ENCODE measurements at places on chromosomes 6 and 20.
A peak's percentile ranks its signal among the peaks of the same experiment; 100 is the strongest.

DNA sequence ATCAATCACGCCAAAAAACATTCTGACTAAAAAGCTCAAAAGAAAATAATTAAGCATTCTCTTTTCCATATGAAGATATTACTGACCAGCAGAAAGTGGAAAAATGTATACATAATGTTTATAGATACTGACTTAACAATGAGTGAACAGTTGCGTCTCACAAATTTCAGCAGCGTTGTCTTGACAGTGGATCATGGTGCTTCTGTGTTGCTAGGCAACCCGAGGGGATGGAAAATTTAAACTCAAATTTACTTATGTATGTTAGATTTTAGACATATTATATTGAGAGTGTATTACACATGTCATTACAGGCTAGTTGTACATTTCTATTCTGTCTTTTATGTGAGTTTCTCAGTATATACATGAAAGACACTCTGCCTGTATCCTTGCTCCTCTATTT, 110.2 kb downstream of the LAMA2 start:
- DNase-seq: no peak

- no peak for DNase-seq
These were observed 212.7 kb downstream of the TMEM242 start for GRCh38 chr6:157110607-157111006.

DNA sequence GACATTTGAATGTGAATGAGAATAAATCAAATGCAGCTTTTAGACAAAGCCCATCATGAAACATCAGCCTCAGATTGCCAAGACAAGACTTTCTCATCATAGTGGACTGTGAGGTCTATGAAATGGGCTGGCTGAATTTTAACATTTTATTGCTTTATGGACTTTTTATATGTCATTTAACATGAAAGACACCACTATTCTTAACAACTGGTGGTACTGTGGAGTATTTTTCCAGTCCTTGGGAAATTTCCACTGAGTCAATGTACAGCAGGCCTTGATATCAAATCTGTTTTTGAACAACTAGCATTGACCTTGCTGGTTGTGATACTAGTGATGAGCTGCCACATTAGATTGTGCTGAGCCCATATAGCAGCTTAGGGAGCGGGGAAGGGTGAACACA, 326.6 kb upstream of the CITED2 start:
- no peak for DNase-seq

DNA sequence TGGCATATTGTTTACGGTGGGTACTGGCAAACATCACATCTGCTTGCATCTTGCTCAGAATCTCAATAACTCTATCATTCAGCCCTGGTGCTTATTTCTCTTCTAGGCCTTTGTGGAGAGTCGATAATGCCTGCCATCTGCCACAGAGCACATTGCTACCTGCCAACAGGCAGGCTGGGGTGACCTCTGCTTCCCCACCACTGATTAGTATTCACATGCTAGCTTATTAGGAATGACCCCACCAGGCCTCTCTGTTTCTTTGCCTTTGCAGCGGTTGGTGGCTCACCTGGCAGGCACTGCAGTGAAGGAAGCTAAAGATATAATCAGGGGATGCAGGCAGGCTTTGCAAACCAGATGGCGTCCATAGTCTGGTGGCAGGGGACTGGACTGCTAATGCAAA, 154.5 kb downstream of the MMS22L start:
- DNase-seq: no peak

DNA sequence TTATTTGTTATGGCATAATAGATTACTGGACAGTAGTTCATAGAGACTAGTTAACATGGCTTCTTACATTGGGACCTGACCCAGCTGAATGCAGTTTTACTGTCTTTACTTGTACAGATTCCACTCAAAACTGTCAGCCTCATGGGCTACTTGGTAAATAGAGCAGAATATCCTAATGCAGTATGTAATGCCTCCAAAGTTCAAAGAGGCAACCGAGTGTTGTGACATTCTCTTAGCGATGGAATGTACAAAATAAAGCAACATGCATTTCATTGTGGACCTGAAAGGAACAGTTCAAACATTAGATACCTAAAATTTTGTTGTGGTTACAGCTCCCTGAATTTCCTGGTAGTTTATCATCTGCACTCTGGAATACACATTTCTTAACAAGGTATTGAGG, 29.1 kb upstream of the RGS17 start:
- no peak for DNase-seq

GRCh38 chr6:107841275-107841670, 17.2 kb upstream of the SCML4 start:
- DNase-seq: no peak

GRCh38 chr20:63738687-63739129, 868 bp upstream of the SLC2A4RG start:
- no peak for DNase-seq

DNA sequence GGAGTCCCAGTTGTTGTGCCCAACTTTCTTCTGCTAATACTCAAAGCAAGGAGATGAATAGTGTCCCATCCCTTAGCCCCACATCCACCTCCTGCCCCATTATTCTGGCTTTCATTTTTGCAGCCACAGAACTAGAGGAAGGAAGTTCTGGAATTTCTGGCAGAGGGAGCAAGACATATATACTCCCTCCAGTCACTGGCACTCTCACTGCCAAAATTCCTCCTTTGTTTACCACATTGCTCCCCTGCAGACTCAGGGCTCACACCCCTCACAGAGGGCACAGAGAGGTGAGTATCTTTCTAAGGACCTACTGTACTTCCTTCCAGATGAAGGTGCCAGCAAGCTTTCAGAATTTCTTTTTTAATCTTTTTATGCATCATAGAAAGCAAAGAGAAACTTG, 168.0 kb upstream of the ID4 start:
- no peak for DNase-seq

GRCh38 chr6:27604986-27605385, 132.1 kb upstream of the ZNF184 start:
- no peak for DNase-seq

DNA sequence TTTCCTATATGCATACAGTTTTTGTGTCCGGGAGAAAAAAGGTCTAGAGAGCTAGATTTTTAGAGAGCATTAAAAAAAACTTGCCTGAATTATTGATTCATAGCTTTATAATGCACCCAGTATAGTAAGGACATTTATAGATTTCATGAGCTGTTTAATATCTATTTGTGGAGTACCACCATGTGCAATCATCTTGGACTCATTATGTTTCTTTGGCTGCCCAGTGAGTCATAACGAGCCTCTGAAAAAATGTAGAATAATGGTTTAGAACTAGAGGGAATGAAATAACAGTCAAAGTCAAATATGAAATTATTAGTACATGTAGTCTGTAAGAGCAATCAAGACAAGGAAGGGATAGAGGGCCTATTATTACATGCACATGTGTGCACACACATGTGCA, 350.0 kb downstream of the CD83 start:
- DNase-seq: no peak

DNA sequence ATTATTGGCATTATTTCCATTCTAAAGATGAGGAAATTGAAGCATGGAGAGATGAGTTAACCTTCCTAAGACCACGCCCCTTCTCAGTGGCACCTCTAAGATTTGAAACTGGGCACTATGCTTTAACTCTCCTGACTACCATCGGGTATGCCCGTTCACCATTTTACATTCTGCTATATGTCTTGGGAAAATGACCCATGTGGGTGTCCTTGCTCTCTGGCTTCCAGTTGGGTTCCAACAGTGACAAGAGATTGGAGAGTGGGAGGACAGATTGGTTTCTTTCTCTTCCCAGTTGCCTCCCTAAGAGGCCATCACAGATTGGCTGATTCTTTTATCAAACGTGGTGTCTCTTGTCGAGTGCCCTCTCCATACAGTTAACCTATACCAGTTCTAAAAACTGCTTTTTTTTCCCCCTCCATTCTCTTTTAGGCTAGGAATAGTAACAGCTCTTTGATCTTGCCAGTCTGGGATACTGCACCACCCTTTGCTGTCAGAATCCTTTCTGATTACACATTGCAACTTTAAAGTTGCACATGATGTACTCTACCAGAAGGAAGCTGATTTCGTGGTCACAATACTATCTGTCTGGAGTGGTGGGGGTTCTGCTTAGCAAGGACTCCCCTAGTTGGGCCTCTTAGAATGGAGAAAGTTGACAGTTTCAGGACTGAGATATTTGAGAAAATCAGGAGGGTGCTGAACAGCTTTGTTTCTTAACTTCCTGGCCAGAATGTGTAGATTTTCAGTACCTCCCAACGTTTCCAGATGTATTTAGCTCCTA, 88.0 kb upstream of the ELOVL5 start:
- no peak for DNase-seq

GRCh38 chr6:157953580-157954091, 28.0 kb upstream of the SYNJ2 start:
- no peak for DNase-seq

GRCh38 chr6:98601716-98602115, 232.7 kb upstream of the POU3F2 start:
- no peak for DNase-seq

GRCh38 chr6:169811072-169811471, 59.6 kb downstream of the ERMARD start:
- no peak for DNase-seq

DNA sequence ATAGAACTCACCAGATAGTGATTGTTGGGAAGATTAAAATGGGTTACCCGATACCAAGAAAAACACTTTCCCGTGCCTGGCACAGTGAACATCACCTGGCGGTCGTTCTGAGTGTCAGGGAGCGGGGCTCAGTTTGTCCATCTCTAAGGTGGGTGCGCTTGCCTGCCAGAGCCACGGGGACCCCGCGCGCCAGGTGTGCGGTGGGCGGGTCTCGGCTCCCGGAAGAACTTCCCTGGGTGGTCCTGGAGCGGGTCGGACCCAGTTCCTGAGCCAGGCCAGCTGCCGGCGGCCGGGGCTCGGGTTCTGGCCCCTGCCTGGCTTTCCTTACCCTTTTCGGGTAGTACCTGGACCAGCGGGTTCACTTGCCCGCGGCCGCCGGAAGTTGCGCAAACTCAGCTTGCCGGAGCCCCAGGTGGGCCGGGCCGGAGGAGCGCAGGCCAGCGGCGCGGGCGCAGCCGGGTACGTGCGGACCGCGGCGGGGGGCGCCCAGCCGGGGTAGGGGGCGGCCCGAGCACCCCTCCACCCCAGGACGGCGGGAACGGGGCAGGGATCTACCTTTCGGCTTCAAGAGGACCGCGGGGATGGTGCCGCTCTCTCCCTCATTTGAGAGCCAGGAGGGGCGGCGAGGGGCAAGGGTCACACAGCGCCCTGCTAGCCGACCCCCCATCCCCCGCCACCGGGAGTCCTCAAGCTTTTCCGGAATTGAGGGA, 7.5 kb downstream of the FAM110A start:
- DNase-seq: peak; percentile 17

- DNase-seq: no peak
These were observed 37.5 kb downstream of the AIG1 start for GRCh38 chr6:143098054-143098671.

DNA sequence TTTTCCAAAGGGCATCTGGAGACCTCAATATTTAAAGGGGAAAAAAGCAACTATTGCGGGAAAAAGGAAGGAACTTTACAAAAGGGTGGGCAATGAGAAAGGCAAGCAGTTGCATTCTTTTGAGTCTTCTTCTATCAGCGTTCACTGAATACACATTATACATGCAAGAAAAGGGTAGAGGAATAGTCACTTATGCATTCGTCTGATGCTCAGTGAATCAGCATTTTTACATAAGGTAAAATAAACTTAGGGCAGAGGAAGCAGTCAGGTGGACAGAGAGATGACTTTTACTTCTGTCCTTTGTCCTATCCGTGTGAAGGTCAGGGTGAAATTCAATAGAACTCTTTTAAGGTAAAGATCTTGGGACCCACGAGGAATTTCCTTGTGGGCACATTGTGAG, 49.3 kb downstream of the PRND start:
- DNase-seq: no peak

DNA sequence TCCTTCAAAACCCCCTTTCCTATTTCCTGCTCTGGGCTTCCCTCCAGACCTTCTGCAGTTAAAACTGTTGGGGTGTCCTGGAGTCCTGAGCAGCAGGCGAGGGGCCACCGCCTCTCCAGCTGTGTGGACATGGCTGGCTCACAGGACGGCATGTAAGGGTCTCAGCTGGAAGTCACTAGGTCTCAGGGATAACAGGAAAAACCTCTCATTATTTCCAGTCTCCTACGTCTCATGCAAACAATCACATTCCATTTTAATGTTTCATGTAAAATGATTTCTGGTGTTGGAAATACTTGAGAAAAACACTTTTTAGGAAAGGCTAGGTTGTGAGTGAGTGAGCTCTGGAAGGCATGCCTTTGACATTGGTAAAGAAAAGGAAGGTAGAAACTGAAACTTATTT, 158.7 kb downstream of the SCML4 start:
- no peak for DNase-seq

- no peak for DNase-seq
These were observed 18.3 kb downstream of the MPC1 start for GRCh38 chr6:166364456-166364855.

DNA sequence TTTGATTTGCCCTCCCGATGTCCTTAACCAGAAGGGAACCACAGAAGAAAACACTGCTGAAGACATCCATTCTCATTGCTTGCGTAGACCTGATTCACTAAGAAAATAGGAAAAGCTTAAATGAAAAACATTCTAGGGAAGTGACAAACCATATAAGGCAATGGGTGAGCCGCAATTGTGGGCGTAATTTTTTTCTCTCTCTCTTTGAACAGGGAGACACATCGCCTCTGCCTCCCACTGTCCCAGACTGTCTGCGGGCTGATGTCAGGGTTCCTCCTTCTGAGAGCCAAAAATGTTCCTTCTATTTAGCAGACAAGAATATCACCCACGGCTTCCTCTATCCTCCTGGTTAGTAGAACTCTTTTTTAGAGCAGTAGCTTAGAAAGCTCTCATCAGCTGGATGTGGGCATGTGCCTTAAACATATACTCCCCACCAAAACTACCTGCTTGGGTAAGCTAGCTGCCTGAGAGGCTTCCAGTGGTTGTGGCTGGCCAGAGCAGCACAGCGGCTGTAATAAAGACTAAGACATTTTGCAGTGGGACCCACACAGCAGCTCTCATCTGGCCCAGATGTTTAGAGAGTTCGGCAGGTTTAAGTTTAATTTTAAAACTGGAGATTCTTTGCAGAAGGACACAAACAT, 22.7 kb upstream of the CTAGE9 start:
- DNase-seq: no peak

DNA sequence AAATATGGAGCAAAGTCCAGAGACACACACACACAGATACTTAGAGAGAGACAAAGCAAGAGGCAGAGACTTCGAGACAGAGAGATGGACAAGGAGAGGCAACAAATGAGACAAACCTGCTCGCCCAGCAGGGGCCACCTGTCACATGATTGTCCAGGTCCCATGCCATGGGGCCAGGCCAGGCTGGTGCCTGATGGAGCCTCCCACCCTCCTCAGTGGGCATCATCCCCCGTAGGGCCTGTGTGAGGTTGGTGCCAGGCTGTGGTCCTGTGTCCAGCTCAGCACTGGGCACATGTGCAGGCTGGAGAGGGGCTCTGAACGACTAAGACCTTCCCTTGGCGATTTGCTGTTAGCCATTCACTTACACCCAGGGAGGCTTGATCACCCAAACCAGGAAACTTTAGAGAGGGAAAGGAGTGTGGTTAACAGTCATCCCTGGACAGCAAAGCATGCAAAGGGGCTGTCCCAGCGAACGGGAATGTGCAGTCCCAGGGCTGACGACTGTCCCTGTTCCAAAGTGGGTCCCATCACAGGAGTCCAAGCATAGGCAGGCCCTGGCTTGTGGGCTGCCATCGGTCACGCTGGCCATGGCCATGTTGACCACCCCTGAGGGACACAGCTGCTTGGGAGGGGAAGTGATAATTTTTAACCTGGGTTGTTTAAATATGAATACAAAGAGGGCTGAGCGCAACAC, 38.4 kb upstream of the PHACTR3 start:
- DNase-seq: no peak

GRCh38 chr6:5514353-5514752, 253.0 kb downstream of the FARS2 start:
- no peak for DNase-seq

- no peak for DNase-seq
These were observed 41.3 kb downstream of the NTSR1 start for GRCh38 chr20:62749851-62750445.

- DNase-seq: no peak
These were observed 408.4 kb upstream of the FLRT3 start for GRCh38 chr20:14745830-14746229.

Data from retina (tissue), 1 donor.